ENCODE measurements at places on chromosomes 7 and 10. TPM values are rescaled to one million over a fixed set of nuclear protein-coding genes. Genes with fewer than 3 reads are reported as not detected.

GRCh38 chr7:132400561-132401142 is 175.6 kb downstream of the PLXNA4 start:
- no peak for DNase-seq
- no peak overlapping the region for H3K4me3 ChIP-seq
- H3K27me3 ChIP-seq, result peaks cover 99% of the 10 kb centered on the region
- H3K36me3 ChIP-seq, result no peaks in the 10 kb centered on the region

- peaks cover 20% of the 10 kb centered on the region for H3K4me1 ChIP-seq
- no peak overlapping the region for H3K4me3 ChIP-seq
- H3K27me3 ChIP-seq, result no peaks in the 10 kb centered on the region
Measured at GRCh38 chr10:14784459-14785055, 9.9 kb upstream of the FAM107B start.

DNA sequence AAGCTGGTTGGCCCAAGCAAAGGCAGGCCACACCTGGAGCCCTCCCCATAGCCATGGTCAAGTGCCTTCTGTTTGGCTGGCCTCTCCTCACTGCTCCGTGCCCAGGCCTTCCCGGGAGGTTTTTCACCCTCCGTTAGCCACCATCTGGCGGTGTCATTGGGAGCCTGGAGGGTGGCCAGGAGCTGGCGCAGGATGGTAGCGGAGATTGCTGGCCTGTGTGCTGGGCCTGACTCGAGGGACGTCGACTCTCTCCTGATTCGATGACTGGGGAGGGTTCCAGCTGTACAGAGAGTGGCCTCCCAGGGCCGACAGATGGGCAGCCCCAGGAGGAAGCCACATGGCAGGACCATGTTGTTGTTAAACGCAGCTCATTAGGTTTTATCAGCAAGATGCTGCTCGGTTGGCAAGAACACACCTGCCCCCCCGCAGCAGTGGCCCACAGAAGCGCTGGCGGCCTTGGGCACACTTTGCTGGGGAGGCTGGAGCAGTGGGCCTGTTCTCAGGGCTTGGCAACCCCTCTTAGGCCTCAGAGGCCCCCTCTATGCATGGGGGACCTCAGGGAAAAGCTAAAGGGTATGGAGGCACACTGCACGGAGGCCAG is 64.0 kb upstream of the CACUL1 start:
- no peaks in the 10 kb centered on the region for H3K27me3 ChIP-seq
- DNase-seq, result no peak
- no peak overlapping the region for H3K4me3 ChIP-seq

ZNF862 gene
- 42.4 TPM for total RNA-seq

- DNase-seq, result no peak
- no peak overlapping the region for H3K4me3 ChIP-seq
- H3K27me3 ChIP-seq, result no peaks in the 10 kb centered on the region
- peaks cover 4% of the 10 kb centered on the region for H3K36me3 ChIP-seq
- H3K4me1 ChIP-seq, result peaks cover 60% of the 10 kb centered on the region
- H3K27ac ChIP-seq, result peak overlapping the region; percentile 88
Measured at GRCh38 chr10:72106154-72106849, 18.0 kb upstream of the SPOCK2 start.

COL28A1 gene
- 0.83 TPM for total RNA-seq

- no peaks in the 10 kb centered on the region for H3K27me3 ChIP-seq
- H3K4me3 ChIP-seq, result no peak overlapping the region
- DNase-seq, result no peak
- H3K36me3 ChIP-seq, result no peaks in the 10 kb centered on the region
- H3K27ac ChIP-seq, result no peak overlapping the region
Measured at GRCh38 chr7:158602905-158603772, 15.5 kb upstream of the PTPRN2 start.
